AG04449 (cell line): ENCODE measurements at places on chromosomes 2 and 18.

- DNase-seq, result no peak
Observed at GRCh38 chr2:148538375-148538774, 106.2 kb upstream of the EPC2 start.

GRCh38 chr2:177906041-177906718 lies 166.4 kb downstream of the PDE11A start:
- no peak for DNase-seq

DNA sequence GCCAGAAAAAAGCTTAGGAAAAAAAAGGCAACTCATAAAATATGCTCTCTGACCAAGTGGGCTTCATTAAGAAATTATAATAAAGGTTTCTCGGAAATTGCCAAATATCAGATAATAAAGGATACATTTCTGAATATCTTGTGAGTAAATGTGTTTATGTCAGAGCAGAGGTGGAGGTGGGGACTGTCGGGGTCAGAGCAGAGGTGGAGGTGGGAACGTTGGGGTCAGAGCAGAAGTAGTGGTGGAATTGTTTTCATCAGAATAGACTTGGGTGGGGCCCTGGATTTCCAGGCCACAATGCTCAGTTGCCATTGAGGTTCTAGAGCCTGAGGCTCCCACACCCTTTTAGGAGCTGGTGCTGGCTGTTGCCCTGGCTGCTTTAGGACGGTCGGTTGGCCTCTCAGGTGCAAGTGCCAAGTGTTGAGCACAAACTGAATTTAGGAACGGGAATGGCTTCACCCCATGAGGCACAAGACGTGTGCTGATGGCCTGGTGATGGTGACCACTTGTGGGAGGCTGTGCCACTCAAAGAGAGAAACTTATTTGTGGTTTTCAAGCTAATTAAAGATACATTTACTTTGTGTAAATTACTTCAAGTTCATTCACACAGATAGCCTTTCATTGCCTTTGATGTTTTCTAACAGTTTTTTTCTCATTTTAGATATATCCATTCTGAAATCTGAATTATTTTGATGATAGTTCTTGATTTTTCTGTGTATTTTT lies 131.5 kb downstream of the ATP9B start:
- no peak for DNase-seq

DNA sequence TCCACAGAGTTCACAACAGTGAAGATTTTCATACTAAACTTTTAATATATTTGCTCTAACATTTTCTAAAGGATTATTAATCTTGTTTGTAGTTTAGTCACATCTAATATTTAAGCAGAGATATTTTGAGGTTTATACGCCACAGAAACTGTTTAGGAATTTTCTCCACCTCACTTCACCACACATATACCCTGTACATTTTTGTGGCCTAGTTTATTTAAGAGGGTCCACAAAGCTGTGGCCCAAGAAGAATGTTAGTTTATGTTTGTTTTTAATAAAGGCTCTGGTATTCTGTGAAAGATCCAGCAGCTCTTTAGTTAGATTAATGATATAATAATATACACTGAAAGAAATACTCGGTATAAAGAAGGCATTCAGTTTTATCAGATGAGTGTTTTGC lies 132.7 kb upstream of the TTC27 start:
- no peak for DNase-seq

DNA sequence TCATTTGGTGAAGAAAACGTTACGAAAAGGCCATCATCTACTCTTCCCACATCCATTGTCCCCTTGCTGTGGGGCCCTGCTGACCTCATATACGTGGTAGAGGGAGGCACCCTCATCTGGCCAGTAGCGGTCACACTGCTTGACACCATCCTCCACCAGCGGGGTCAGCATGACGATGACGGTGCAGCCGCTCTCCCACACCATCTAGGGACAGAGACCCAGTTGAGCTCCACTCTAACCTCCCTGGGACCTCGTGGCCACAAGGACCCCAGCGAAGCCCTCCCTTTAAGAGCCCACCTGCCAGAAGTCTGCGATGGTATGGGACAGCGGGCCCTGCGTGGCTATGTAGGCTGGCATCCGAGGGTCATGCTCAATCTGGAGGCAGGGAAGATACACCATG lies 13.1 kb downstream of the PTPRN start:
- no peak for DNase-seq

- DNase-seq, result no peak
Observed at GRCh38 chr2:137838255-137839092, 125.8 kb upstream of the HNMT start.

DNA sequence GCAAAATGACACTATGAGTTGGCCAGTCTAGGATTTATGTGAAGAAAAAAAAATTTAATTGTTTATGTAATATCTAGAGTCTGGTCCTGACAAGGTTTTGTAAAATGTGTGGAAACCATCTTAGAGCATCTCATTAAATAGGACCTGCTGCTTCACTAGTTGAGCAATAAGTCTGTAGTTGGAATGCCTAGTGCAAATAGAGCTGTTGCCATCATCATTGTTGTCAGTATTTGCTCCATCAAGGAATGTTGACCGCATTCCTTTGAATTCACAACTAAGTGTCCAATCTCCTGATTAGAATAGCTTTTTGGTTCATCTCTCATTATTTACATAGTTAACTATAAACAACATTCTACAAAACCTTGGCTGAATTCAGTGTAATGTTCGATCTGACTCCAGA lies 32.2 kb upstream of the RPE start:
- DNase-seq, result no peak

DNA sequence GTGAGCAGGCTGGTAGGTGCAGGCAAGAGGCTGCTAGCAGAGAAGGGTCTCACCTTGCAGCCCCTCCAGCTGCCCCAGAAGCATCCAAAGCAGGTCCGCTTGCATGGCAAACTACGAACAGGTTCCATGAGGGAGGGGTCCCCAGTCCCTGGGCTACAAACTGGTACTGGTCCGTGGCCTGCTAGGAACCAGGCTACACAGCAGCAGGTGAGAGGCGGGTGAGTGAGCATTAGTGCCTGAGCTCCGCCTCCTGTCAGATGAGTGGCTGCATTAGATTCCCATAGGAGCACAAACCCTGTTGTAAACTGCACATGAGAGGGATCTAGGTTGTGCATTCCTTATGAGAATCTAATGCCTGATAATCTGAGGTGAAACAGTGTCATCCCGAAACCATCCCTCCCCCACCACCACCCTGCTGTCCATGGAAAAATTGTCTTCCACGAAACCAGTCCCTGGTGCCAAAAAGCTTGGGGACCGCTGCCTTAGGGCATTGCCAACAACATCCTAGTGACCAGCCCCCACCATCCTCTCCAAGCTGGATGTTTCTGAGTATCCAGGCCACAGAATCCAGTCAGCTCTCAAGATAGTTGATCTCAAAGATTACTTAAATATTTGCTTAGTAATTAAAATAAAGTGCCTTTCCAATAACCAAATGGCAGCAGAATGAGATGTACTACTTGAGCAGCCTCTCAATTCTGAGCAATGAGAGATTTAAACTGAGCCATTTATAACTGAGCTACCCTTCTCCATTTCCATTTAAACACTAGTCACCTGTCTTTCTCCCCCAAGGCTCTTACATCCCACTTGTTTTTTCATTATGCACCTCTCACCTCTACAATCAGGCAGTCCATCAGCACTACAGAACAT lies 32.4 kb downstream of the LRP2 start:
- DNase-seq, result no peak

DNA sequence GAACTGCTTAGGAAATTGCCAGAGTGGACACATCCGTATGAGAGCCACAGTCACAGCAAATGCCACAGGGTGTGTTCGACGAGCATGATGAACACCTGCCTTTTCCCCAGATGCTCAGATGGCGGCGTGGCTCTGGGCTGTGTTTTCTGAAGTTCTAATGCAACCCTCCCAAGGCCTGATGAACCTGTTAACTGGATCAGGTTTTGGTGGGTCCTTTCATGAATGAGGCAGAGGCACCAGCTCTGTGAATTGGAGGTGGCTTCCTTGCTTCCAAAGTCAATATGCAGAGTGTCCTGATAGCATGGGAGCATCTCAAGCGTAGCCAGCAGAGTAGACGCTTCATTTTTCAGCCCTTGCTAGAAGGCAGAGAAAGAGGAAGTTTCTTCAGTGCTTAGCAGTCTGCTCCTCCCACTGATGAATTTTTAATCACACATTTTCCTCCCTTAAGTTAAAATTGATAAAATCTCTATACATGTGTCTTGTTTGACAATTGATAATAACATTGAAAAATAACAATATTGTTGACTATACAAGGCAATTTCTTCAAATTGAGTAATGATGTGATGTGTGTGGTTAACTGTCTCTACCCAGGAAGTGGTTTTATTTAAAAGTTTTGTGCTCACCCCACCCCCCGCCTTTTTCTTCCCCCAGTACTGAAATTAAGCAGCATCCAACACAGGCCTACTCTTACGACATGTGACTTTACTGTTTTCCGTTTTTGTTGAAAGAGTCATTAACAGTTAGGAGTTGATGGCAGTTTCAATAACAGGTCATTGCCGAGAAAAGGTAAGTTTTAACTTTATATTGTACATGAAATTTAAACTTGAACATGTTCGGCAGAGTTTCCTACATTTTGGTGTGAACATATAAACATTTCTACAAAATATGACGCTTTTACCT lies at the start of gene ARHGAP15:
TSS of gene ARHGAP15 (plus strand) at position 739 of the 900 bp plus-strand sequence.
- no peak for DNase-seq

GRCh38 chr18:57802213-57803102 lies 657 bp downstream of the ATP8B1 start:
- DNase-seq, result no peak

DNA sequence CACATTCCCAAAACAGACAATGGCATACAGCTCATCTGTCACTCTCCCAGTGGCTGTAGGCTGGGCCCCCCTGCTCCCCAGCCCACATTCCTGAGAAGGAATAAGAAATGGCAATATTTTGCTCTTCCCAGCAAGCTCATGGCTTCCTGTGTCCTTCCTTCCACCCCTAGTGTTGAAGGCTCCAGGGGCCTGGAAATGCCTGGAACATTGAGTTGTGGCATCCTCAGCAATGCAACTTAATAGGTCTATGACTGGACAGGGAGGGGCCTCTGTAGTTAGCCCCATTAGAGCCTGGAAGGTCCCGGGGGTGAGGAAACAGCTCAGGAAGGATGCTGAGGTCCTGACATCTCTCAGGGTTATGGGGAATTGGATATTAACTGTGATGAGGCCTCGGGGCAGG lies 3.3 kb downstream of the KIF3C start:
- no peak for DNase-seq

GRCh38 chr2:7880566-7880965 lies 801.3 kb upstream of the ID2 start:
- no peak for DNase-seq

- DNase-seq, result no peak
Observed at GRCh38 chr2:26485725-26486418, 7.9 kb upstream of the OTOF start.

DNA sequence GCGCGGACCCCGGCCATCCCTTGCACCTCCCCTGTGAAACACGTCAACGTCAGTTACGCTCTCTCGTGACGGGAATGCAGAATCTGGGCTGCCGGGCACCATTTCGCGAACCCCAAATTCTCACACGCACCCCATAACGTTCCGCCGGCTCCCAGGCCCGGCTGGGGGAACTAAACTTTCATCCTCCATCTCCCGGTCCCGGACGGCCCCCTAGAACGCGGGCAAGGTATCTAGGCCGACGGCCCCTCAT lies 544 bp downstream of the DNAJC27 start:
- no peak for DNase-seq

- no peak for DNase-seq
Observed at GRCh38 chr2:209138079-209138478, 285.8 kb upstream of the MAP2 start.

DNA sequence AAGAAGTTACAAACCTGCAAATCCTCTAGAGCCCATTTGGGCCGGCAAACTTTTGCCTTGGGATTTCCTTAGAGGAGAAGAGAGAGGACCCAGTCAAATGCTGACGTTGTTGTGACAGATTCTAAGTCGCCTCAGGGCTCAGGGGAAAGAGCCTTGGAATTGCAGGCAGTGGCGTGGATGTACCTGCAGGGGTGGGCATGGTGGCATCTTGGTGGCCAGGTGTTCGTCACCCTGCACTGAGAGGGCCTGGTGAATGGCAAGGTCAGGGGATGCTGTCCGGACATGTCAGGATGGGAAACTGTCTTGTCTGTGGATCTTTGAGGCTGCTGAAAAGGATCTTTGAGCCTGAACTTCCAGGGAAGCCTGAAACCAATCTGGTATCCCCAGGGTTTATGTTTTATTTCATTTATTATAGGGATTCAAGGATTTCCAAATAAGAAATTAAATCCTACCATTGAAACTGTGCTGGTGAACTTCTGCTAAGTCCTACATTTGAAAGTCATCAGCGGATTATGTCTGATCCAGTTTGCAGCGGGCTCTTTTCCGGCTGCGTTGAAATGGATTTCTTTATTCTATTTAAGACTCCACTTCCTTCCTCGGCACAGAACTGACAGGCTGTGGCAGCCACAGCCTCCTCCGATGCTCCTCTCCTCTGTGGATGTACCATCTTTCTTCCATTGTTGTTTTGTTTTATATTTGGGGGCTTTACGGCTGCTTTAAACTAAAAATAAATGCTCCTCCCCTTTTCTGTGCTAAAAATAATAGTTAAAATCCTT lies 207.6 kb downstream of the AGAP1 start:
- DNase-seq, result no peak

DNA sequence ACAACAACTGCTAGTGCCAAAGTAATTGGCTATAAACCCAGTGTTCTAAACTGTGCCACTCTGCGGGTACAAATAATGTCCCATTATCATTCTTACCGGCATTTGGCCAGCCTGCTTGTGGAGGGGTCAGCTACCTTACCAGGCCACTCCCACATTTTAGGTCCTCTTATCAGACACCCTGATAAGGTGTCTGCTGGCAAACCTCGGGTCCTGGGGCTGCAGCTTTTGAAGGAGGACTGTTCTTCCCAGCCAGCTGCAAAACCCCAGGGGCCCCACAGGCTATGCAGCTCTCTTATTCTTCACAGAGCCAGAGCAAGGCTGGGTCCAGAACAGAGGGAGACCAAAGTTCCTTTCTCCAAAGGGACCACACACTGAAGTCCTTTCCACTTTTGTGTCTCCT lies 258.0 kb upstream of the REV1 start:
- no peak for DNase-seq

GRCh38 chr18:44098551-44099098 lies 582.1 kb upstream of the SETBP1 start:
- no peak for DNase-seq

DNA sequence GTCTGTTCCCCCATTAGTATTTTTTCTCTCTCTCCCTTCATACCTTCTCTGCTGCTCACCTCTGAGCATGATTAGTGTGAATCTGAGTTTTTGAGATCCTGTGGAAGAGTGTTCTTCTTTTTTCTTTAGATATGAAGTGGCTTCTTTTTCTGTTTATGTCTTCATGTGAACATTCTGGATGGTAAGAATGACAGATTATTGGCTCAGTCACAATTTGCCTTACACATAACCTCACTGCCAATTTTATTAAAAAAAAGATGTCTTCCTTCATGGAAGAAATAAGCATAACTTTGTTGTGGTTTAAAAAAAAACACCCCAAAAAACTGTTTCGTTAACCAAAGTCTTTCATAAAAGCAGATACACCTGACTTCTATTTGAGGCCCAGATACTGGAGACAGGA lies 539.1 kb downstream of the PLCL1 start:
- DNase-seq, result no peak

GRCh38 chr2:101533561-101534148 lies 58.7 kb upstream of the RFX8 start:
- DNase-seq, result no peak
